Left lung (tissue), 14 donors: ENCODE measurements at places on chromosomes 2 and 18. TPM values are rescaled to one million over a fixed set of nuclear protein-coding genes. Genes with fewer than 3 reads are reported as not detected.

DNA sequence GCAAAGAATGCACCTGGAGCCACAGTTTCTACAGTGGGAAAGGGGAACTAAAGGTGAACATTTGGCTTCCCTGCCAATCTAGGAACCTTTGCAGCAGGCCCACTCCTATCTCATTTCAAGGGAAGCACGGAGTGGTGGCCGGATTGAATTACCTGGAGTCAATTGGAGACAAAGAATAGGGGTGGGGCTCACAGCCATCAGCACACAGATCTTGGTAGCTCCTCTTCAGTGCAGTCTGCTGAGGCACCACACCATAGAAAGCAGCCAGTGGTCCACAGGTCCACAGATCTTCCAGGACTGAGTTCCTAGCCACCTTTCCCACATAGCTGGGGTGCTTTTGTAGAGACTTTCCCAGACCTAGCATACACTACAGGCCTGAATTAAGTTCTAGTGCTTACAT, 43.5 kb upstream of the NXPH2 start:
- DNase-seq: no peak

- DNase-seq: no peak
Measured at GRCh38 chr2:69597843-69598610, 45.5 kb downstream of the AAK1 start.

DNA sequence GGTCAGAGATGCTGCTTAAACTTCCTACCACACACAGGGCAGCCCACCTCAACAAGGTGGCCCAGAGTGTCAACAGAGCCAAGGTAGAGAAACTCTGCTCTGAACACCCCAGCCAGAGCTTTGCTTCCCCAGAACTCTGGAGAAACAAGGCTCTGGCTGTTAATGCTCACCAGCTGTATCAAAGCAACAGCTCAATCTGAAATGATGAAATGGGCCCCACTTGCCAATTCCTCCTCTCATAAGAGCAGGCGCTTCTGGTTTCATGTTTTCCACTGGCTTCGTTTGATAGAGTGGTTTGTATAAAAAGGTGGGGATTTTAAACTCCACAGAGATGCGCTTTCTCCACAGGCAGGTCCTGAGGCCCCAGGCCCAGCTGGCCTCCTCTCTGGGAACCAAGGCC, 60.9 kb upstream of the TFCP2L1 start:
- no peak for DNase-seq

- DNase-seq: no peak
Measured at GRCh38 chr2:19772981-19773380, 128.8 kb downstream of the TTC32 start.

DNA sequence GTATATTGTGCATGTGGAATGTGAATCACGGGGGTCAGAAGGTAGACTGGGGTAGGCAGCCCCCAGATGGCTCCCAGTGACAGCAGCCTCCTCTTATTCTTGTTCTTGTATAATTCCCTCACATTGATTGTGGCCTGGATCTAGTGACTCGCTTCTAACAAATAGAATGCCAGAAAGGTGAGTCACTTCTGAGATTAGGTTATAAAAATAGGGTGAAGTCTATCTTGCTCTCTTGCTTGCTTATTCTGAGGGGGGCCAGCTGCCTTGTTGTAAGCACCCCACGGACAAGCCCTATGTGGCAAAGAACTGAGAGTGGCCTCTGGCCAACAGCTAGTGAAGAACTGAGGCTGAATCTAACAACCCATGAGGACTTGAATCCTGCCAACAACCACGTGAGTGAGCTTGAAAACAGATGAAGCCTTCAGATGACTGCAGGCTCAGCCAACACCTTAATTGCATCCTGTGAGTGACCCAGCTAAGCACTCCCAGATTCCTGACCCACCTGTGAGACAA, 15.6 kb upstream of the RMND5A start:
- no peak for DNase-seq

Gene ARHGEF4
- total RNA-seq: 1.7 TPM

Gene ACTG2
- 70.2 TPM for total RNA-seq
